Esophagus mucosa (tissue), 1 donor: ENCODE measurements at places on chromosomes 5 and 9. TPM values are rescaled to one million over a fixed set of nuclear protein-coding genes. Genes with fewer than 3 reads are reported as not detected.

DNA sequence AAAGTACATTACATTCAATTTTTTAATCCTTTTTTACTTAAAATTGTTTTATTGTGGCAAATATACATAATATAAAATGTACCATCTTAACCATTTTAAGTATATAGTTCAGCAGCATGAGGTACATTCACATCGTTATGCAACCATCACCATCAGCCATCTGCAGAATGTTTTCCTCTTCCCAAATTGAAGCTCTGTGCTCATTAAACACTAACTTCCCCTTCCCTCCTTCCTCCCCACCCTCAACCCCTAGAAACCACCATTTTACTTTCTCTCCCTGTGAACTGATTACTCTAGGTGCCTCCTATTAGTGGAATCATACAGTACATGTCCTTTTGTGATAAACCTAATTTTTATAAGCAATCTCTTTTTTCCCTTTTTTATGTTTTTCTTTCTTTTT is 15.6 kb downstream of the TEX53 start:
- ATAC-seq: no peak

- ATAC-seq: no peak
Observed at GRCh38 chr9:91814753-91815152, 135.3 kb downstream of the ROR2 start.

DNA sequence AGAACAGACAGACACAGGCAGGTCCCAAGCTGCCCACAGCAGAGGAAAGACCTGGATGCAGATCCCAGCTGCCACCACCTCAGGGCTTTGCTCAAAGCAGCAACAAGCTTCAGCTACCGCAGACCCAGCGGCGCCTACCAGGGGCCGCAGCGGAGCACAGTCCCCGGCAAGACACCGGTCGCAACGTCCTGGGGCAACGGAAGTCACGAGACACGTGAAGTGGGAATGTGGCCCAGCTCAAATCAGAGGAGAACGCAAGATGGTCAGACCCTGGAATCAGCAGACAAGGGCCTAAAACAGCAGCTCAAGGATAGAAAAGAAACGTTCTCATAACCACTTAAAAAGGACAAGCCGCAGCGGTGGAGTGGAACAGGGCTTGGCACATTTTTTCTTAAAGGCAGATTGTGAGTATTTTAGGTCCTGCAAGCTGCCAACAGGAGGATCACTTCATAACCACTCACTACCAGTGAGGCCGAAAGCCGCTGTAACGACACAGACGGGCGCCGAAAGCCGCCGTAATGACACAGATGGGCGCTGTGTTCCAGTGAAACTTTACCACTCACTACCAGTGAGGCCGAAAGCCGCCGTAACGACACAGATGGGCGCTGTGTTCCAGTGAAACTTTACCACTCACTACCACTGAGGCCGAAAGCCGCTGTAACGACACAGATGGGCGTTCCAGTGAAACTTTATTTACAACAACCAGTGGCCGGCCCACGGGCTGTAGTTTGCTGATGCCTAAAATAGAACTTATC is 21.7 kb downstream of the SLC9A3 start:
- ATAC-seq: no peak

- no peak for ATAC-seq
Observed at GRCh38 chr5:83285661-83286398, 185.7 kb upstream of the VCAN start.

DNA sequence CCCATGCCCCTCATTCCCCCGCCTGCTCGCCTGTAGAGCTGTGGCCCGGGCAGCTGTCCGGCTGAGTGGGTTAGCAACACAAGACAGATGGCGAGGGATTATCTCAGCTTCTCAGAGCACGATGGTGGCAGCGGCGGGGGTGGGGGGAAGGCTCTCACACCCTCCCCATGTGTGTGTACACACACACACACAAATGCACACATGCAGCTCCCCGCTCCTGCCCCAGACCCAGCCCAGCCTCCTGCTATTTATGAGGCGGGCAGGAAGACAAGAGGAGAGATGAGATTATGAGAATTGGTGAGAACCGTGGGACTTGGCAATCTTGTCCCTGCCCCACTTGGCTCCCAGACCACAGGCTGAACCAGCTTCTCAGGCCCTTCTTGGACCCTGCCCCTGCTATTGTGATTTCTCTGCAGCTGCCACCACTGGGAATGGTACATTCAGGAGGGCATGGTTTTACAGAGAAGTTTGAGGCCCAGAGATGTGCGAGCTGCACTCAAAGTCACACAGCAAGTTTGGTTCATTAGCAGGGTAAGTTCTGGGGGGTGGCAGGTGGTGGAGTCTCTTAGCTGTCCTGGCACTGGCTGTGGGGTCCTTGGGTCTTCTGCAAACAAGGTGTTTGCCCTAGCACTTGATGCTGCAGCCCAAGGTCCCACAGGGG is 51.0 kb upstream of the PSD2 start:
- no peak for ATAC-seq

DNA sequence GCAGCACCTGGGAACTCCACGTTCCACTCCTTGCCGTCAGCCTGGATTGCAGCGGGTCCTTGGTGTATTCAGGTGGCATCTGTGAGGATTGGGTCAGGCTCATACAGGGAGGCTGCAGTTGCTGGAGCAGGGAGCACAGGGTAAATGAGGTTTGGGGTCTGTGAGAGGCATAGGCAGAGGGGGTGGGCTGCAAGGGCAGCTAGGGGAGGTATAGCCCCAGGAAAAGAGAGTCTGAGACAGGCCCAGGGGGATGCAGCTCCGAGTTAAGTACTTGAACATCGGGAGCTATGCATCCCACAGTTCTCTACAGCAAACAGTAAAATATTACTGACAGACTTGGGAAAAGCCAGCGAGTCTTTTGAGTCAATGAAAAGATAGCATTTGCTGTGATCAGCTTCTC is 101.6 kb downstream of the TRIO start:
- no peak for ATAC-seq

GRCh38 chr5:36770125-36770524 is 106.4 kb upstream of the NIPBL start:
- no peak for ATAC-seq

Gene BRINP1
- total RNA-seq: 3.4 TPM

Gene F2R
- total RNA-seq: 2.3 TPM

Gene NR2F1
- total RNA-seq: 2.7 TPM

Gene FBP2
- not detected for total RNA-seq

Gene DBH
- total RNA-seq: not detected

Gene PCDHB2
- 2.2 TPM for total RNA-seq

Gene IQGAP2
- total RNA-seq: 4.2 TPM

Gene GPX8
- 6.3 TPM for total RNA-seq

Gene PTCH1
- total RNA-seq: 3.9 TPM
